ENCODE measurements at places on chromosomes 6 and 20. TPM values are rescaled to one million over a fixed set of nuclear protein-coding genes. Genes with fewer than 3 reads are reported as not detected.

Gene SAMD3
- 7.9 TPM for total RNA-seq

Gene SCRT2
- 4.3 TPM for total RNA-seq

Gene CTNNBL1
- total RNA-seq = 33.6 TPM

Gene SLC22A7
- total RNA-seq = not detected

Gene C2
- total RNA-seq = 6.2 TPM

Gene ZNF512B
- 19.7 TPM for total RNA-seq

Gene ARHGAP18
- 23.0 TPM for total RNA-seq

Gene C6orf15
- total RNA-seq = not detected

Gene OR2J1
- total RNA-seq = not detected

Gene PRKN
- 19.5 TPM for total RNA-seq

Gene BNIP5
- 0.11 TPM for total RNA-seq

Gene LY6G6C
- total RNA-seq = not detected

Gene BMP2
- total RNA-seq = 15.4 TPM

Gene FAM209B
- not detected for total RNA-seq

Gene C6orf58
- total RNA-seq = not detected

Gene CTCFL
- 0.27 TPM for total RNA-seq

Gene GRIK2
- total RNA-seq = 88.6 TPM

Gene TRIM15
- total RNA-seq = not detected

Gene RNF144B
- total RNA-seq = 13.9 TPM

Gene EDN1
- total RNA-seq = 5.4 TPM

Gene HLA-DMA
- 2.6 TPM for total RNA-seq

Gene BTNL2
- not detected for total RNA-seq

Gene XKR7
- total RNA-seq = 8.2 TPM

Gene MAP3K7
- 73.2 TPM for total RNA-seq

Gene ERGIC3
- total RNA-seq = 217 TPM

Gene UNC5CL
- 1.2 TPM for total RNA-seq

Gene HLA-DQA2
- not detected for total RNA-seq

Gene SLC17A3
- total RNA-seq = not detected

Gene SMLR1
- not detected for total RNA-seq

Gene KATNA1
- total RNA-seq = 31.0 TPM

Measured in camera-type eye (tissue), 1 donor.